ENCODE measurements at places on chromosomes 1 and 21. TPM values are rescaled to one million over a fixed set of nuclear protein-coding genes. Genes with fewer than 3 reads are reported as not detected.
A peak's percentile ranks its signal among the peaks of the same experiment; 100 is the strongest.

DNA sequence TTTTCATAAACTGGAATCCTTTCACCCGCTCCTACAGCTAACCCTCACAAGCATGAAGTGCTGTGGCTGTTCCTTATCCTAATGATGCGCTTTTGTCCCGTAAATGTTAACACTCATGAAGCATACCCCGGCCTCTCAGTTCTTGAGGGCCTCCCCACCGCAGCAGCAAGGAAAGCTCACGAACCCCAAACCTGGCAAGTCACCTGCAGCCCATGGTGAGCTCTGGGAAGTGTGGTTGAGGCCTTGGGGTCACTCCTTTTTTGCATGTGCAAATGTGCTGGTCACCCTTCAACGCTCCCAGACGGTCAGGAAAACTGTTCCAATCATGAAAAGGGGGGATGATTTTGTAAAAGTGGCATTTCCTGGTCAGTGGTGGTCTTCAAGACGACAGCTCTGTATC is 124.6 kb downstream of the PRDM2 start:
- H3K27me3 ChIP-seq, result no peaks in the 10 kb centered on the region
- DNase-seq, result no peak
- H3K4me1 ChIP-seq, result no peaks in the 10 kb centered on the region
- no peak overlapping the region for H3K4me3 ChIP-seq
- no peaks in the 10 kb centered on the region for H3K36me3 ChIP-seq

DNA sequence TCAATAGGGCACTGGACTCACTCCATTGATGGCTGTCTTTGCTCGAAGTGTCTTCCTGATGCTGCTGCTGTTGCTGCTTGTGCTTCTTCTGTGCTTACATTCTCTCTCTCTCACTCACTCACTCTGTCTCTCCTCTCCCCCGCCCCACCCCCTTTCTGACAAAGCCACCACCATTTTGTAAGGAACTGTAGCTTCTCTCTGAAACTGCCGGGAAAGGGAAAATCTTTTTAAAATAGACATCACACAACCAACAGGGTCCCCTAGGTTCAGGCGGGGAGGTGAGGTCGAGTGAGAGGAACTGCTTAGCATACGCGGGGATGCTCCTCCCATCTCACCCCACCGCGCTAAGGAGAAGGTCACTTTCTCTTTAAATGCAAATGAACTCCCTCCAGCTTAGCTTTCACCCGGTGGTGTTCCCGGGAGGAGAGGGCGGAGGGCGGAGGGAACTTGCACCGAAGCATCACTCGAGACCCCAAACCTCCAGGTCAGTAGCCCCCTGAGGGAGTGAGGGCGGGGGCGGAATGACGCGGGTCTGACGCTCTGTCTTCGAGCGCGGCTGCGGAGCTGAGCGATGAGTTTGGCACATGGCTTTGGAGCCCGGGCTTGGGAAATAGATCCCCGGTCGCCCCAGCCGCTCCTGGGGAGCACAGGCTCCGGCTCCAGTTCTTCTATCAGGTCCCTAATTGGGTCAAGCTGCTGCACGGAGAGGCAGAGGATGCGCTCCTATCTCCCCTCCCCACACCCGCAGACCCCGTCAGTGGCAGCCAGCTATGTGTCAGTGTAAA is at the start of gene CCDC28B:
Gene CCDC28B (plus strand): TSS at position 370 of the 785 bp plus-strand sequence. CDS start 1,341 bp downstream, outside the sequence.
- H3K4me3 ChIP-seq, result peak within 1 kb of the TSS; percentile 69
- H3K36me3 ChIP-seq, result peaks cover 14% of the 10 kb centered on the region
- peak within 1 kb of the TSS; percentile 8 for H3K27ac ChIP-seq
- H3K4me1 ChIP-seq, result peaks cover 32% of the 10 kb centered on the region

DNA sequence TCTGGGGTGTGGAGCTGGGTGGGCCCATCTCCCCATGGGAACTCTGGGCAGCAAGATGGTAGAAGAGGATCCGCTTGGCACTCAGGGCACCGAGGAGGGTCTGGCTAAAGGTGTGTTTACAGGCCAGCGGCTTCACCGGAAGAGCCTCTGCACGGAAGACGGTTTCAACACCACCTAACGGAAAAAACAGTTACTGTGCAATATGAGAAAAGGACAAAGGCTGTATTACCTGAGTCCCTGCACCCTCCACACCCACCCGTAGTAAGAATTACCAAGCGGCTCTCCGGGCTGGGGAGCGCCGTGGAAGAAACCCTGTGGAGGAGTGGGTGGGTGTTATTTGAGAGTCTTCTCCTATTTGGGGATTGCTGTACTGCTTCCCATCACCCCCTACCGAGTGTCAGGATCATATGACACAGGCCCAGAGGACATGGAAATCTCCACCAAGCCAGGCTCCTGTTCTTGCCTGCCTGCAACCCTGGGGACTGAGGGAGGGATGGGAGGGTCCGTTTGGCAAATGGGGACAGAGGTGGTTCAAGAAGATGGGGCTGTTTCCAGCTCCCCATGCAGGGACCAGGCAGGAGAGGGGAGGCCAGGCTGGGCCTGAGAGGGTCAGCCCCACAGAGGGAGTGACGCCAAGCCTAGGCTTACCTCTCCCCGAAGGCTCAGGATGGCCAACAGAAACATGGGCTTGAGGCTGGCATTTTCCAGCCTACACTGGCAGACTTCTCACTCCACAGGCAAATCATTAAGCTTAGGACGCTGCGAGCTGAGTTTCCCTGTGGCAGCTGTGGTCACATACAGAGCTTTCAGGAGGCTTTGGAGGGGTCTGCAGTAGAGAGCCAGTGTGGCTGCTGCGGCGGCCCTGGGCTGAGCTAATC is 203.5 kb upstream of the TMEM51 start:
- no peak overlapping the region for H3K4me3 ChIP-seq
- peaks cover 14% of the 10 kb centered on the region for H3K4me1 ChIP-seq
- no peaks in the 10 kb centered on the region for H3K36me3 ChIP-seq
- no peaks in the 10 kb centered on the region for H3K27me3 ChIP-seq
- no peak for DNase-seq

- no peak for DNase-seq
- H3K36me3 ChIP-seq, result no peaks in the 10 kb centered on the region
- H3K27me3 ChIP-seq, result no peaks in the 10 kb centered on the region
- H3K27ac ChIP-seq, result no peak overlapping the region
- no peaks in the 10 kb centered on the region for H3K4me1 ChIP-seq
- H3K4me3 ChIP-seq, result no peak overlapping the region
Observed at GRCh38 chr1:60547821-60548220, 474.3 kb upstream of the C1orf87 start.

GRCh38 chr1:112529301-112529700 is 20.5 kb downstream of the WNT2B start:
- H3K4me1 ChIP-seq, result peaks cover 25% of the 10 kb centered on the region
- DNase-seq, result no peak
- no peaks in the 10 kb centered on the region for H3K36me3 ChIP-seq
- no peak overlapping the region for H3K27ac ChIP-seq
- H3K27me3 ChIP-seq, result no peaks in the 10 kb centered on the region

The NPHS2 gene
- not detected for polyA plus RNA-seq

The NUDC gene
- polyA plus RNA-seq, result 206 TPM

DNA sequence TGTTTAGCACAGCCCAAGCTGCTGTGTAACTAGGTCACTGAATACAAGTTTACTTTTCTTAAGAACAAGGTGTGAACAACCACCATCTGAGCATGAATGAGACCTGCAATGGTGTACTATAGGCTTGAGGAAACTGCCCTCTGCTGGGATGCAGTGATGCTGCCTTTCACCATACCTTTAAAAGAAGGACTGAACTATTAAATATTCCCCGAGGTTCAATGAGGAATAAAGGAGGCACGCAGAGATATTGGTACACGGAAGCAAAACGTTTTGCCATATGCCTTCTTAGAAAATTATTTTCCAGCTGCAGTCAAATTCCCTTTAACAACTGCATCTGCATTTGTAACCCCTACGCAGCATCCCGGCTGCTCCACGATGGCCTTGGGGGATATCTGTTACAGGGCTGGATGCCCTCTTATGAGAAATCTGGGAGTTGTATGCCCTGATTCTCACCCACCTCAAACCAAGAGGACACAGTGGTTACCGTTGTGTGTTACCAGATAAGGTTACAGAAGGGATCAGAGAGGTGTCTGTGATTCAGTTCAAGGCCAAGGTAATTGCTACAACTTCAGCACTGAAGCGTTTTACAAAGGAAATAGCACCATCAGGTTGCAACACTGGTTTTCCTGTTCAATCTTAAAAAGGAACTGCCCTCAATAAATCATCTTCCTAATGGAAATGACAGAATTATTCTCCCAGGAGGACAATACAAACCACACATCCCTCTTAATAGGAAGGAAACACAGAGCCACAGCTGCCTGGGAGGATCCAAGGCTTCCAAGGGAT is 470.5 kb downstream of the LTN1 start:
- no peaks in the 10 kb centered on the region for H3K27me3 ChIP-seq
- no peak overlapping the region for H3K27ac ChIP-seq
- peaks cover 7% of the 10 kb centered on the region for H3K4me1 ChIP-seq
- H3K4me3 ChIP-seq, result no peak overlapping the region
- no peaks in the 10 kb centered on the region for H3K36me3 ChIP-seq

The FYB2 gene
- polyA plus RNA-seq, result not detected

DNA sequence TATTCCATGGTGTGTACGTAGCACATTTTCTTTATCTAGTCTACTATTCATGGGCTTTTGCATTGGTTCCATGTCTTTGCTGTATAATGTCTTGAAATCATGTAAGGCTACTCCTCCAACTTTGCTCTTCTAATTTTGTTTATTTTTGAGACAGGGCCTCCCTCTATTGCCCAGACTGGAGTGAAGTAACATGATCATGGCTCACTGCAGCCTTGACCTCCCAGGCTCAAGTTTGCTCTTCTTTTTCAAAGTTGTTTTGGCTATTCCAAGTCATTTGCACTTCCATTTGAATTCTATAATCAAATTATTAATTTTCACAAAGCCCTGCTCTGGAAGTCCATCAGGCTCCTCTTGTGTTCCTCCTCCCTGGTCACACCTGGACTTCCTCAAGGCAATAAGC is 90.2 kb upstream of the SGIP1 start:
- no peaks in the 10 kb centered on the region for H3K36me3 ChIP-seq
- H3K27ac ChIP-seq, result no peak overlapping the region
- peaks cover 8% of the 10 kb centered on the region for H3K4me1 ChIP-seq
- DNase-seq, result no peak
- no peak overlapping the region for H3K4me3 ChIP-seq
- no peaks in the 10 kb centered on the region for H3K27me3 ChIP-seq

The MYCL gene
- polyA plus RNA-seq, result 8.2 TPM

The SLFNL1 gene
- polyA plus RNA-seq, result 0.29 TPM

DNA sequence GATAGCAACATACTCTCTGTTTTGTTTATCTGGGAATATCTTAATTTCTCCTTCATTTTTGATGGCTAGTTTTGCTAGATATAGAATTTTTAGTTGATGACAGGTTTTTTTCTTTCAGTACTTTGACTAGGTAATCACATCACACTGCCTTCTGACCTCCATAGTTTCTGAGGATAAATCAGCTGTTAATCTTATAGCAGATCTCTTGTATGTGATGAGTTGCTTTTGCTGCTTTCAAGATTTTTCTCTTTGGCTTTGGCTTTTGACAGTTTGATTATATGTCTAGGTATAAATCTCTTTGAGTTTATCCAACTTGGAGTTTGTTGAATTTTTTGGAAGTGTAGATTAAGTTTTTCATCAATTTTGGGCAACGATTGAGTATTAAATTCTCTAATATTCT is 142.6 kb downstream of the ZNF644 start:
- no peak overlapping the region for H3K27ac ChIP-seq
- peak; percentile 35 for DNase-seq
- no peak overlapping the region for H3K4me3 ChIP-seq
- H3K27me3 ChIP-seq, result no peaks in the 10 kb centered on the region

DNA sequence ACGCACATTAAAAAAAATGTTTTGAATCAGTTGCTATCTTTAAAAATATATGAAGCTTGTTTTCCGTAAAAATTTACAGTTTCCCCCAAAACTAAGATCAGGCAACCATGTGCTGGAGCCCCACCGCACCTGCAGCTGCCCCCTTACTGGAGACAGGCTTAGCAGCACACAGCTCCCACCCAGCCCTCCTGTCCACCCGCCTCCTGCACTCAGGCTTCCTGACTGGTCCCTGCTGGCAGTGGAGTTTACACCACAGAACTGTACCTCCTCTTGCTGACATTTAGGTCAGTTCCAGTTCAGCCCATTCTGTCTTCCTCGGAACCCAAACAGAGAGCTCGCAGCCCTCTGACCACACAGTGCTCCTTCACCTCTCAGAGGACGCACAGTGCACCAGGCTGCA is 2.1 kb downstream of the GPR161 start:
- no peaks in the 10 kb centered on the region for H3K36me3 ChIP-seq
- DNase-seq, result no peak
- H3K4me3 ChIP-seq, result no peak overlapping the region
- H3K27me3 ChIP-seq, result peaks cover 35% of the 10 kb centered on the region
- peaks cover 27% of the 10 kb centered on the region for H3K4me1 ChIP-seq
- H3K27ac ChIP-seq, result no peak overlapping the region

DNA sequence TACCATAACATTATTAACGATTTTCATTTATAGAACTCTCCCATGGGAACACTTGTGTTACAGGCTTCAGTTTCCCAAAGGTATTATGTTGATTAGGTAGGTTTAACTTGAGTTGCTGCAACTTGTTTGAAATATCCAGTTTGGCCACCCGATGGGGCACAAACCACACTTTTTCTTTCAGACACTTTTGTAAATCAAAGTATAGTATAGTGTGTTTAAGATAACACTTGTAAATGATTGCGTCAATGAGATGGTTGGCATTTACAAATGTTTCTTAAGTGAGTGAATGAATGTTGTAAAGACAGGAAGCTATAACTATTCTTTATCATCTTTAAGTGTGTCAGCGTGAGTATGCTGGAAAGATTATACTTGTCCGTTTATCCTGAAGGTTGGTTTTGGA is 4.3 kb downstream of the XPR1 start:
- H3K27me3 ChIP-seq, result no peaks in the 10 kb centered on the region
- H3K36me3 ChIP-seq, result no peaks in the 10 kb centered on the region
- no peak overlapping the region for H3K27ac ChIP-seq
- peaks cover 21% of the 10 kb centered on the region for H3K4me1 ChIP-seq

GRCh38 chr1:31924839-31925238 is 13.3 kb downstream of the PTP4A2 start:
- peaks cover 20% of the 10 kb centered on the region for H3K4me1 ChIP-seq
- H3K27me3 ChIP-seq, result no peaks in the 10 kb centered on the region
- no peak for DNase-seq
- no peak overlapping the region for H3K4me3 ChIP-seq
- no peaks in the 10 kb centered on the region for H3K36me3 ChIP-seq

The TXLNA gene
- 13.2 TPM for polyA plus RNA-seq

DNA sequence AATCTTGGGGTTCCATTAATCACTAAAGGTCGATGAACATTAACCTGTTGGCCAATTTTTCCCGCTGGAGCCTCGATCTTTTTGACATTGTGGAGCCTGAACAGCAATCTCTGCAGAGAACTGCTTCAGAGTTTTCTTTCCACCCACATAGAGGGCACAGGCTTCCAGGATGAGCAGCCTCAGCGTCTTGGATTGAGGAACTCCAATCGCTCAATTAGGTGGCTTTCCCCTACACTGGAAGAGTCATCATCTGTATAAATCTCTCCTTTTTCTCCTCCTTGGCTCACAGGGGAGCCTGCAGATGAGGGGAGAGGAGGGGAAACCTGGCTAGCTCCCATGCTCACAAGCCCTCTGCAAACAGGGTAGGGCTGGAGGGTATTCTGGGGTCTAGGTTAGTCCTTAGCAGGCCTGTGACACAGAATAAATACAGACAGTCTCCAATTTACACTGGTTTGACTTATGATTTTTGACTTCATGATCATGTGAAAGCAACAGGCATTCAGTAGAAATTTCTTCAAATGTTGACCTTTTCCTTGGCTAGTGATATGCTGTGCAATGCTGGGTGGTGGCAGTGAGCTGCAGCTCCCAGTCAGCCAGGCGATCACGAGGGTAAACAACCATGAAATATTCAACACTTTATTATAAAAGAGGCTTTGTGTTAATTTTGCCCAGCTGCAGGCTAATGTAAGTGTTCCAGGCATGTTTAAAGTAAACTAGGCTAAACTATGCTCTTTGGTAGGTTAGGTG is 80.8 kb downstream of the PGBD5 start:
- no peak overlapping the region for H3K27ac ChIP-seq
- H3K27me3 ChIP-seq, result no peaks in the 10 kb centered on the region
- H3K36me3 ChIP-seq, result no peaks in the 10 kb centered on the region
- no peak overlapping the region for H3K4me3 ChIP-seq
- no peak for DNase-seq

The RUNX1 gene
- 0.31 TPM for polyA plus RNA-seq

Measured in GM23338 (cell line).